ENCODE measurements at places on chromosomes 12 and 14.
A peak's percentile ranks its signal among the peaks of the same experiment; 100 is the strongest.

DNA sequence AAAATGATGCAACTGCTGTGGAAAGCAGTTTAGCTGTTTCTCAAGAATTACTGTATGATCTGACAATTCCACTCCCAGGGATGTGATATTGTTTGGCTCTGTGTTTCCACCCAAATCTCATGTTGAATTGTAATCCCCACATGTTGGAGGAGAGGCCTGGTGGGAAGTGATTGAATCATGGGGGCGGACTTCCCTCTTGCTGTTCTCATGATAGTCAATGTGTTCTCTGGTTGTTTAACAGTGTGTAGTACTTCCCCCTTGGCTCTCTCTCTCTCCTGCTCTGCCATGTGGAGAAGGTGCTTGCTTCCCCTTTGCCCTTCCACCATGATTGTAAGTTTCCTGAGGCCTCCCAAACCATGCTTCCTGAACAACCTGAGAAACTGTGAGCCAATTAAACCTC lies 93.4 kb upstream of the CPM start:
- DNase-seq: no peak

GRCh38 chr12:39441963-39442830 lies 723 bp downstream of the KIF21A start:
- DNase-seq: peak; percentile 24

- no peak for DNase-seq
Measured at GRCh38 chr12:110965574-110965973, 45.2 kb upstream of the MYL2 start.

DNA sequence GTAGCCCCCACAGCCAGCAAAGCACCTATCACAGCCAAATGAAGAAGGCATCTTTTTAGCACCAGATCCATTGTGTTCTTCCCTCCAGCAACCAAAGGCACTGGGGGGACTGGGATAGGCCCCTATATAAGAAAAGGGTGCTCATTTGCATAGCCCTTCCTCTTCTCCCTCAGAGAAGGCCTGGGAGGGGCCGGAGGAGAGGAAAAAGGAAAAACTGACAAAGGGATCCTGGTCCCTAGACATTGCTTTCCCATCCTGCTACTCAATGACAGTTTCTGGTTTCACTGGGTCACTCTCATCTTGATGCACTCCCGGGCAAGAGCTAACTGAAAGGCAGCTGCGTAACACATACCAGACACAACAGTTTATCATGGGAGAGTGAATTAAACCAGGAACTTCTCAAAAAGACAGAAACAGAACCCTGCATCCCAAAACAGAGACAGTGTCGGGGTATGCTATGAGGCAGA lies at the start of gene PMEL:
Gene PMEL (minus strand): TSS at position 102 of the 467 bp plus-strand sequence. CDS start 31 bp downstream, at position 71.
- no peak for DNase-seq

DNA sequence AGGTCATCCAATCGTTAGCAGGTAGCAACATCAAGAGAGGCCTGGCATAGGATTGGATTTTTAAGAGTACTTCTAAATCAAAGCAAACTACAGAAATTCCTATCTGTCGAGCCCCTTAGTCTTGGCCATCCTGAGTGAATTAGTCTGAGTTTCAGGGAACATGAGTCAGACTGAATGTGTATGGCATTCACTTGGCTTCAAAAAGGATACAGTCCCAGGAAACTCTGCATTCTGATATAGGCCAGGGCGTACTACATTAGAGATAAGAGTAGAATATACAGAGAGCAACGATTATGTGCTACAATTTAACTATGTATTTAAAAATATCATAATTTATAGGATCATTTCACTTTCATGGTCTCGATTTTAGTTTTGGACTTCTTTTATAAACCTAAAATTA lies 242.2 kb downstream of the SOX5 start:
- no peak for DNase-seq

- DNase-seq: no peak
Measured at GRCh38 chr14:78605025-78605762, 435.0 kb downstream of the NRXN3 start.
